NB4 (cell line): ENCODE measurements at places on chromosomes 12 and 14.

DNA sequence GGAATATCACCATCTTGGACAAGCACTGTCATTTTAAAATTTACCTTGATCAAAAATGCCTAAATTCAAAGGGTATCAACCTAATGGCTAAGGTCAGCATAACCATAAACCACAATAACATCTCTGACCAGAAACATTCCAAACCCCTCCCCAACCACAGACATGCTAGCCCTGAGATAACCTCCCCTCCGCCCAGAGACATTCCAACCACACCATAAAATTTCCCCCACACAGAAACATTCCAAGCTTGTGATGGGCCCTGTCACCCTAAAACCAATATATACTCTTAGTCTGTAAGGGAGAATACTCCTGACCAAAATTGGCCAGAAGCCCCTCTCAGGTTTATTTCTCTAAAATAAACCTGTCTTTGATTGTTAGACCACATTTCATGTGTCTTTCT lies 17.7 kb downstream of the EPYC start:
- DNase-seq: no peak

DNA sequence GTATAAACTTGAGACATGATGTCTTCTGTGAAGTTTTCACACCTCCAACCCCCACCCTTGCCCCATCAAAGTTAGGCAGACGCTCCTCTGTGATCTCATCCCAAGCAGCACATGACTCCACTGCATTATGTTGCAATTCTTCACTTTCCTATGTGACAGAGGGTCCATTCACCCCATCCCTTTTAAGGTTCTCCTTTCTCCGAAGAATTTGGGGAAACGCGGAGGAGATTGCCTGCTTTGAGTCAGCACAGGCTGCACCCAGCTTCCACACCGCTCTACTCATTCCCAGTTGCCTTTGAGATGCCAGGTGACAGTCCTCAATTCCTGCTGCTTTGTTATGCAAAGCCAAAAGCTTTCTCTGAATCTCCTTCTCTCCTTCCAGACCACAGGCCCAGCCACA lies 61.8 kb downstream of the PHLDA1 start:
- no peak for DNase-seq

- DNase-seq: peak; percentile 89
Measured at GRCh38 chr12:106112145-106112821, 26.5 kb downstream of the NUAK1 start.

DNA sequence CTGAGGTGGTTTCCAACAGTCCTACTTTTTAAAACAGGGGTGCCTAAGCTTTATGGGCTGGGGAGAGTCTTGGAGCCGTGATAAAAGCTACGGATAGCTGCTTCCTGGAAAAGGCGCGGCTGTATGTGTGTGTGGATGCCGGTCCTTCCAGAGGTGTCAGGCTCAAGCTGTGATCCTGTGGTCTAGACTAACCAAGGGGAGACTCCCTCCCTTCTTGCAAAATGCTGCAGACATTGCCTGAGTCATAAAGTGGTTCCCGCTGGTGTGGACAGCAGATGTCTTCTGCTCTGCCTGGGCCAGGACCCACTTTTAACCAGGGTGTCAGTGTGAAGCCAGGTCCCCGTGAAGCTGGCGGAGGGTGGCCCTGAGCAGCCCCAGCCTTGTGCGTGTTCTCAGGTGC lies 37.8 kb downstream of the CCDC92 start:
- peak; percentile 94 for DNase-seq
